ENCODE measurements at places on chromosomes 2 and 18.

DNA sequence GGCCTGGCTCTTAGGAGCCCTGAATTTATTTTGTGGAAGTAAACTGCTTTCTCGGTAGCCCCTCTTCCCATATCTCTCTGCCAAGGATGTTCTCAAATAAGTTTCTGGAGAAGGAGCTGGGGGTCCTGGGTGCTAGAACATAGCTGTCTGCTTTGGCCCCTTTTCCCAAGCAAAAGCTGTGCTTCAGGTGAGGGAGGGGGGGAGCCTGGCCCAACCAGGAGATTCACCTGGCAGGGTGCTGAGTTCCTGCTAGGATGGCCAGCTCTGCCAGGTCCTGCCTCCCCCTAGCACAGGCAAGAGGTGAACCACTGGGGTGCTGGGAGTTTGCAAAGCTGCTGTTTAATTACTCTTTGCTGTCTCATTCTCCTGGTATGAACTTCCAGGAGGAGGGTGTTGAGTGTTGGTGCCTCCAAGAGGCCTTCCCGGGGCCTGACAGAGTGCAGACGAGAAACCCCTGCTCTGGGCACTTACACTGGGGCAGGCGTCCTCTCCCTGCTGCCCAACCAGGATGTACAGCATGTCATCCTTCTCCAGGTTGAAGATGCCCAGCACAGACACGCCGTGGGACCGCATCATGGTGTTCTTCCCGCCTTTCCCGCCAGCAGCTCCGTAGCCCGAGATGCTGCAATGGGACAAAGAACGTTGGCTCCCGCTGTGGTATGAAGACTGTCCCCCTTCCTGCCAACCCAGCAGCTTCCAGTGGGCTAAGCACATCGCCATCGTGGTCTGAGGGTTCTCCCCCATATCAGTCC, 124.2 kb downstream of the CLIP4 start:
- no peak for DNase-seq

GRCh38 chr2:177275743-177276055, 11.2 kb upstream of the NFE2L2 start:
- no peak for DNase-seq

- no peak for DNase-seq
Observed at GRCh38 chr18:13539050-13539449, 187.3 kb downstream of the FAM210A start.

DNA sequence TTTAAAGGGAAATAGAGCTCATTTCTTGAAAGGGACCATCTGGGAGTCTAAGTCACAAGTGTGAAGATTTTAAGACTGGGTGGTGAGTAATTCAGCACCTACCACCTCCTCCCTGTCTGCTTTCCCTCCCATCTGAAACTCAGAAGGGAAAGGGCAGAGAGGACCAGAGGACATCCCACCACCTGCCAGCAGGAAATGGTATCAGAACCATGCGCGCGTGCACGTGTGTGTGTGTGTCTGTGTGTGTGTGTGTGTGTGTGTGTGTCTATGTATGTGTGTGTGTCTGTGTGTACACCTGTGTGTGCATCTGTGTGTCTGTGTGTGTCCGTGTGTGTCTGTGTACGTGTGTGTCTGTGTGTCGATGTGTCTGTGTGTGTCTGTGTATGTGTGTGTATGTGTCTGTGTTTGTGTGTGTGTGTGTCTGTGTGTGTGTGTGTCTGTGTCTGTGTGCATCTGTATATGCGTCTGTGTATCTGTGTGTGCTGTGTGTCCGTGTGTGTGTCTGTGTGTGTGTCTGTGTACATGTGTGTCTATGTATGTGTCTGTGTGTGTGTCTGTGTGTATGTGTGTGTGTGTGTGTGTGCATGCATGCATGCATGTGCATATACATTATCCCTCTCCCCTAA, 76.8 kb downstream of the ZFP36L2 start:
- DNase-seq = peak; percentile 68

GRCh38 chr2:85735691-85736090, 18.1 kb upstream of the ATOH8 start:
- DNase-seq = no peak

All from stimulated activated CD4-positive, alpha-beta T cell treated with anti-CD3 and anti-CD28 coated beads, Interleukin-2, amount 100 ng/mL, for 24 hours (primary cell).